ENCODE measurements at places on chromosomes 6 and 20.

DNA sequence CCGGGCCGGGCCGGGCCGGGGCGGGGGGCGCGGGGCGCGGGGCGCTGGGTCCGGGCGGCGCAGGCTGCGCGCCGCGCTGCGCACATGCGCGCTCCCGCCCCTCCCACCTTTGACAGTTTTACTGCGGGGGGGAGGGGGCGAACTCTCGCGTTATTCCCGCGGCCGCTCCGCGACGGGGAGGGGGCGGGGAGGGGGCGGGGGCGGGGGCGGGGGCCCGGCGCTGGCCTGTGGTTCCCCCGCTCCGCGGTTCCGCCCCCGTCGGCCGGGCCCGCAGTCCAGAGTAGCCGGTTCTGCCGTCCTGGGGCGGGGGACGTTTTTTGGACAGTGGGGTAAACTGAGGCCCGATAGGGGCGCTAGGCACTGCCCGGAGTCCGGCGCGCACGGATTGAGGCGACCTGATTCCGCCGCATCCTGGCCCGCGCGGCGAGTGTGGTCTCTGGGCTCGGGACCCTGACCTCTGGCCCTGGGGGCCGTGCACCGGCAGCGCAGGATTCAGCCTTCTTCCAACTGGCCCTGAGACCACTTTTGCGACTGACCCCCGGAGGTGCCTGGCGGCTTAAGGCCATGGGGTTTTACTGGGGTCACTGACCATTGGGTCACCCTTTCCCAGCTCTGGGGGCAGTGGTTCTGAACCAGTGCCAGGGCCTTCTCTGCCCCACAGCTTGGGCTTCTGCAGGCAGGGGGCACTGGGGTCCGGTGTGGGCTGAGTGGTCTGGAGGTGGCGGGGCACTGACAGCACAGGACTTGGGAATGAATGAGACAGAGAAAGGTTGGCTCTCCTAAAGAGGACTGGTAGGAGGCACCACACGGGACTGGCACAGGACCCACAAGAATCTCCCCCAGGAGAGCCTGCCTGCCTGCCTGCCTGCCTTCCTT, at the start of gene ZNF512B:
TSS of gene ZNF512B (minus strand) at position 93 of the 876 bp plus-strand sequence. CDS start 1,980 bp downstream, outside the sequence.
- DNase-seq = peak; percentile 39

GRCh38 chr20:32727683-32728082, 15.6 kb downstream of the COMMD7 start:
- no peak for DNase-seq

- no peak for DNase-seq
Measured at GRCh38 chr6:119028091-119028490, 50.4 kb downstream of the FAM184A start.

GRCh38 chr6:116514111-116514510, 2.7 kb downstream of the CALHM5 start:
- DNase-seq = no peak

DNA sequence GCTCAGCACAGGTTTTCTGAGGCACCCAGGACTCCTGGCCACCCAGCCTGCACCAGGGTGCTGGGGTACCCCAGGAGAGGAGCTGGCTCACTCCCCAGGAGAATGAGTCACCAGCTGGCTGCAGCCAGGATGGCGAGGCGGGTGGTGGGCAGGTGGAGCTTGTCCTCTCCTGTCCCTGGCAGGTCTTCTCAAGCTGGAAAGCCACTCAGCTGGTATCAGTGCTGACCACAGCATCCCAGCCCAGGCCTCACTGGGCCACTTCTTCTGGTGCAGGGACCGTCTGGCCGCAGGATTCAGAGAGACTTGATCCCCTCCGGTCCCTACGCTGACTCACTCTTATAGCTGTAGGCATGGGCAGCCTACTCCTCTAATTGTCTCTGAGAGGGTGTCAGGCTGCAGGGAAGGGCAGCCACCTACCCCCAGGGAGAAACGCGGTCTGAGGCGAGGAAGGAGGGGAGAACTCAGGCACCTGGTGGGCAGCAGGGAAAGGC, 22.2 kb downstream of the TFEB start:
- peak; percentile 82 for DNase-seq

DNA sequence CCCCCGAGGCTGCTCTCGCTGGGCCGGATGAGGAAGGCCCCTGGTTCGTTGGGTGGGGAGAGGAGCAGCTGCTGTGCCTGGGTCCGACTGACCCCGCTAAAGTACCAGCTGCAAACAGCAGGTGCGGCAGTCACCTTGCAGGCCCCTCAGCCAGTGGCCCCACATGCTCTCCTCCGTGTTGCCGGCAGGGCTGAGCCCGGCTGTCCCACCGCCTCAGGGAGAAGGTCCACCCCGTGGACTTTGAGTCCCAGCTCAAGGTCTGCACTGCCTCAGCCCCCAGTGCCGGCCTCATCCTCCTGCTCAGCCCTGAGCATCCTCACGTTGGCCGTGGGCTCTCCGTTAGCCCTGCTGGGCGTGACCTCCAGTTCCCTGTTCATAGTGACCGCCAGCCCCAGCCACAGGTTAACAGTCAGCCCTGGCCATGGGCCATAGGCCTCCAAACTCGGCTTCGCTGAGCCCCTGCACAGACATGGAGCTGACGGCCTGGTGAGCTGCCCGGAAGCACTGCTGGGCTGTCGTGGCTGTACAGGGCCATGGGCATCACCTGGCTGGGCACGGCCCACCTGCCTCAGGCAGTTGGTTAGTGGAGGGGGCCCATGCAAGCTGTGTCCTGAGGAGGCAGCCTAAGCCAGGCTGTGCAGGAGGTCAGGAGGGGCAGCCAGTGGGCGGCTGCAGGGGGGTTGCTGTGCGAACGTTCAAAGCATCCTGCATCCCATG, 3.1 kb downstream of the SRMS start:
- DNase-seq = no peak
